ENCODE measurements at places on chromosomes 7 and 10.

- DNase-seq: no peak
Measured at GRCh38 chr10:16975188-16975587, 154.4 kb downstream of the CUBN start.

- no peak for DNase-seq
Measured at GRCh38 chr10:33286157-33286934, 48.1 kb downstream of the NRP1 start.

- DNase-seq: no peak
Measured at GRCh38 chr7:131889572-131890150, 333.2 kb upstream of the PODXL start.

DNA sequence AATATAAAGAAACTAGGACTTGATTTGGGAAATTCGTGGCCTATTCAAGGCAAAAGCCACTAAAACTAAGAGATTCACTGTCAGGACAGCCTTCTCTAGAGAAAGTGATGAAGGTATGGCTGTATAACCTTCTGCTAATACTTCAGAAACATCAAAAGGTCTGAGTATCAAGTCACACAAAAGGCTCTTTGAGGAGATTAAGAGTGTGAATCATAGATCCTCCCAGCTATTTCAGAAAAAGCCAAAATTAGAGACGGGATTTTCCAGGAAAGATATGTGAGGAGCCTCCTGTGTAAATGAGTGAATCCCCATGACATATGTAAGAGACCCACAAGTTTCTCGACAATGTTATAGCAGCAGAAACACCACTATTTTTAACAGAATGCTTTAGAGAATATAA lies 56.2 kb downstream of the UBE3C start:
- no peak for DNase-seq

- DNase-seq: no peak
Measured at GRCh38 chr7:108008240-108008639, 5.3 kb upstream of the LAMB1 start.

GRCh38 chr10:68222391-68222790 lies 9.5 kb downstream of the ATOH7 start:
- no peak for DNase-seq

GRCh38 chr7:143096146-143096545 lies 35.7 kb upstream of the PIP start:
- DNase-seq: no peak

DNA sequence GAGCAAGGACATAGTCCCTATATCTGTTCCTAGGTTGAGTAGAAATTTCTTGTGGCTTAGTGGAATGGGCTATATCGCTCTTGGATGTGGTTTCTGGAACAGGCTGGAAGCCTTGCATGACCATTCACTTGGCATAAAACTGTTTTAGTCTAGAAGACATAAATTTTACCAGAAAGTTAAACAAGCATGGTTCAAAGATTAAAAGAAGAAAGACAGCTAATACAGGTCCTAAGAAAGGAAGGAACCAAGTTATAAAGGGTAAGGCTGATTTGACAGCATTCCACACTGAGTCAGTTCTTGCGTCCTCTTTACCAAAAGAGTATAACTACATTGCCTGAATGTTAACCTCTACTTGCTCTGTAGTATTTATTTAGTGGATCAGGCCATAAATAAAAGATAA lies 724.2 kb downstream of the SORCS1 start:
- DNase-seq: no peak

GRCh38 chr7:128388145-128388485 lies 21.7 kb downstream of the IMPDH1 start:
- no peak for DNase-seq

DNA sequence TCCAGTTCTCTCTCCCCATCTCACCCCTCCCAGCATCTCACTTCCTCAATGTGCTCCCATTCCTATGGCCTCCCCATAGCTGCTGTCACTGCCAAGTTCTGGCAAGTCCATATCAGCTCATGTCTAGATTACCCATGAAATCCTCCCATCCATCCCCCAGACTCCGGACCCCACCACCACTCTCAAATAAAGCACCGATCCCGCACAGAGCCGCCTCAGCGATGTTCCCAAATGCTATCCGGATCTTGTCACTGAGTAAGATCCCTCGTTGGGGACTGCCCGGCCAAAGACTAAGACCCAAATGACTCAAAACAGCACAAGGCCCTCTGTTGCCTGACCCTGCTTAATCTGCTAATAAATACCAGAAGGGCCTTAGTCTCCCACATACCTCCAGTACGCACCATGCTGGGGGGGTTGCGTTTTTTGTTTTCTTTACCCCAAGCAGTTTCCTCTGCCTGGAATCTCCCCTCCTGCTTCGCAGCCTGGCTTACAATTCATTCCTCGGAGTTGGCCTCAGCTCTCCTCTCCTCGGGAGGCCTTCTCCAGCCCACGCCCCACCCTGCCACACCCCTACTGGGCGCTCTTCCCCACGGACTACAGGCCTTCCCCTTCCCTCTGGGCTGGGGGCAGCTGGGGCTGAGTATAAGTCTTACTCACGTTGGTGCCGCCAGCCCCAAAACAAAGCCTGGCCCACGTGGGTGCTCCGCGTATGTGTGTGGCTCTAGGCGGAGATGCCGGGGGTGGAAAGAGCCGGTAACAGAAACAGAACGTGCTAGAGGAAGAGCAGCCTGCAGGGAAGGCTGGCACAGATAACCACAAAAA lies 1.8 kb upstream of the DUSP5 start:
- DNase-seq: peak; percentile 67

DNA sequence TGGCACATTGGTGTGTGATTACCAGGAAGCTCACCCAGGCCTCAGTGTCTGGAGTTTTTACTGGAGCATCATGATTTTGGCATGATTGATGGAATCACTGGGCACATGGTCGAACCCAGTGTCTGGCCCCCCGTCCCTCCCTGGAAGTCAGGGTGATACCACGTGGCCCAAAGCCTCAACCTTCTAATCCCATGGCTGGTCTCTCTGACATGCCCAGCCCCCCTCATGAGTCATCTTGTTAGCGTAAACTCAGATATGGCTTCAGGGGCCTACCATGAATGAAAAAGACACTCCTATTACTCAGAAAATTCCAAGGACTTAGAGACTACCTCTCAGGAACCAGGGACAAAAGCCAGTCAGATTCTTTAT lies 109.3 kb downstream of the GRK5 start:
- no peak for DNase-seq

DNA sequence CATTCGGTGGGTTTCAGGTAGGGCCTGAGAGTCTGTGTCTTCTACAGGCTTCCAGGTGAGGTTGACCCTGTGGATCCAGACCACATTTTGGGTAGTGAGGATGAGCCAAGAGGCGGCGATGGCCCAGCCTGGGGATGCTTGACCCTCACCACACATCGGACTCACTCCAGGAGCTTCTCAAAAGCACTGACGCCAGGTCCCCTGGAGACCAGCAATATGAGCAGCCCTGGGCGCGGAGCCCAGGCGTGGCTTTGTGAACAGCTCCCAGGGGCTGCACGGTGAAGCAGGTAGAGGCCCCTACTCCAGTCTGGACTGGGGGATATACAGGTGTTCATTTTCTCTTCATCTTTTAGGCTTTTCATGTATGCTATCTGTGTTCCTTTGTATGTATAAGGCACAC lies 139.7 kb upstream of the PCBD1 start:
- DNase-seq: no peak

DNA sequence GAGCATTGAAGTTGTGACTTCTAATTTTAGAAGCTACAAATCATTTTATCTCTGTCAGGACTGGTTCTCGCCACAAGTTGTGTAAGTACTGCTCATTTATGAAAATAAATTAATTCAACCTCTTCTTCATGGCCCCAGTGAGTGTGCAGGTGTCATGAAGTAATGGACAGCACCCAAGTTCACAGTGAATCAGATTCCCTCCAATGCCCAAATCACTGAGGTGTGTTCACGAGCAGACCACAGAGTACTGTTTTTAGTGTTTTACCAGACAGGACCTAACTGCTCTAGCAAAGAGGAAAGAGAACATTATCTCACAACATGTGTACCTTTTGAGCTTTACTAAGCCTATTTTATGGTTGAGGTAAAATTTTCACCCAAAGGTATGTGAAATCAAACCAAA lies 980.0 kb downstream of the CNTNAP2 start:
- DNase-seq: no peak

DNA sequence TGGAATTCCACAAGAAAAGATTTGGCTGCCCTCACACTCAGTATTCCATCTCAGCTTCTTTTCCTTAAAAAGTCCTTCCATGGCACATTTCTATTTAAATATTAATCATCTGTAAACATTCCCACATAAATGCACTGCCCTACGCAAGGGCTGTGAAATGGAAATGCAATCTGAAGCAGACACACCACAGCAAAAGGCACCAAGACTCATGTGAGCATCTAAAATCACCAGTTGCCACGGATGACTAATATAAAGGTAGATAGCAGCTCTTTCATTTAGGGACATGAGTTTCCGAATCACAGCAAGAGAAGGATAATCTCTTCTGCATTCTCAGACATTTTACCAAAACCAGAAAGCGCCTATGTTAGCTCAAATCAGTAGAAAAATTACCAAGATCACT lies 31.6 kb downstream of the COA1 start:
- no peak for DNase-seq

DNA sequence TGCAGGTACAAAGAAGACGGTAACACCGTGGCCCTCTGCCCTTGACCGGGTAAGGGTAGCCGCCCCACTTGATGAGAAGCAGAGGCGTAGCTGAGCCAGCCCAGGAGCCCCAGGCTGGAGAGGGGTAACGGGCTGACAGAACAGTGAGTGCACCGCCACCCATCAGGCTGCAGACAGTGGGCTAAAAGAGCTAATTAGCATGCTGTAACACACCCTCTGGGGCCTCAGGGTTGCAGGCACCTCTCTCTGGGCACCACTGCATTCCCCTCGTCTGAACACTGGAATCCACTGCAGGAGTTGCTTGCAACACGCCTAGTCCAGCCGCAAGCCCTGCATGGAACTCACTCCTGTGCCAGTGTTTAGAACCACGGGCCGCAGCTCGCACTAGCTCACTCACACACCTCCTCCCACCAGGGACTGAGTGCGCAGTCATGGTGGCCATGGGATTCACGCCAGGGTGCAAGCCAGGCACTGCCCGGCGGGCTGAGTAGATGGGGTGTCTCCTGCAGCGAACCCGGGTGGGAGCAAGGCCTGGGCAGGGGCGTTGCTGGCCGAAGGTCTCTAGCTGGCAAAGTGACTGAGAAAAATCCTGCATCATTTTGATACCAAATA lies 36.1 kb downstream of the AGMO start:
- DNase-seq: no peak

GRCh38 chr10:75230600-75231038 lies 5.1 kb downstream of the COMTD1 start:
- DNase-seq: peak; percentile 92

GRCh38 chr7:157752832-157753291 lies 416.1 kb downstream of the DNAJB6 start:
- DNase-seq: no peak

DNA sequence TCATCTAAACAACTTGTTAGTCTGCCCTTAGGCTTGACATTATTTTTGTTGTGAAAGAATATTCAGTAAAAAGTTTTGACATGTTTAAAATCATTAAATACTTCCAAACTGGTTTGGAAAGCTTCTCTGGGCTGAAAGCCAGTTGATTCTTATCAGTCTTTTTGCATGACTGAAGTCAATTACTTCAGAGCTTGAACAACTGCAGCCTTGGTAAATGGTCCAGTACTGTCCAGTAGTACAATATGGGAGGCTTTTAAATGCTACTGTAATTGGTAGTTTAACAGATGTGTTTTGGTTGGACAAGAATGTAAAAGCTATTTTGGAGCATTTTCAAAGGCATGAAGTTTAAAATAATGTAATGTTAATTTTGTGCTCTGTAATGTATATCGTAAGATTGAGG lies 103.4 kb downstream of the SDK1 start:
- no peak for DNase-seq

DNA sequence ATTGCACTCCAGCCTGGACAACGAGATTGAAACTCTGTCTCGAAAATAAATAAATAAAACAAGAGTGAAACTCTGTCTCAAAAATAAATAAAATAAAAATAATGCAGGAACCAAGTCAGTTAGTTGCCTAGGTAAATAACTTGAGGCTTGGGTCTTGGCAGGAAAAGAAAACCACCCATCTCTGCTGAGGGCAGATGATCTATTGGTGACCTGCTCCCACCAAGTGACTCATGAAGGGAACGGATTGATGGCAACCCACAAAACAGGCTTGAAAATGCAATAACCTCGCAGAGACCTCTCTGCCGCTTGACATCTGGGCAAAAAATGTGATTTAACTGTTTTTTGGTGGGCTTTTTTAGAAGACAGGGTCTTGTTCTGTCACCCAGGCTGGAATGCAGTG lies 86.6 kb downstream of the CALN1 start:
- DNase-seq: no peak

- peak; percentile 58 for DNase-seq
Measured at GRCh38 chr7:141701489-141702046, 398 bp downstream of the DENND11 start.

- no peak for DNase-seq
Measured at GRCh38 chr7:28390426-28390825, 21.9 kb upstream of the CREB5 start.

GRCh38 chr10:70295321-70295720 lies 11.5 kb upstream of the NPFFR1 start:
- no peak for DNase-seq

GRCh38 chr10:62083412-62084267 lies 182.1 kb downstream of the ARID5B start:
- no peak for DNase-seq

Data from stimulated activated CD8-positive, alpha-beta memory T cell treated with anti-CD3 and anti-CD28 coated beads, Interleukin-7, amount 100 ng/mL, for 4 hours (primary cell).